ENCODE measurements at places on chromosomes 2 and 18.

- no peak for DNase-seq
Measured at GRCh38 chr2:196804381-196804780, 4.8 kb downstream of the C2orf66 start.

DNA sequence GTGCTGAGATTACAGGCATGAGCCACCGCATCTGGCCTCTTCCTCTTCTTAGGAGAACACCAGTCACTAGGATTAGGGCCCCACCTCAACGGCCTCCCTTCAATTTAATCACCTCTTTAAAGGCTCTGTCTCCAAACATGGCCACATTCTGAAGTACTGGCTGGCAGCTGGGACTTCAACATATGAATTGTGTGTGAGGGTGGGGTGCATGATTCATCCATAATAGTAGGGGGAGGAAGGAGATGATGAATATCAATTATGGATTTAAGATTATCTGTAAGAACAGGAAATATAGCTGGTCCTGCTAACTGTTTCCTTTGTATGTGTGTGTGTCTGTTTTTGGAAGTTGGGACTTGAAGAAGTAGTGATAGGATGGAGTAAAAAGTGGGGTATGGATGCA is 14.7 kb upstream of the EPG5 start:
- no peak for DNase-seq

GRCh38 chr2:98577313-98577712 is 31.0 kb downstream of the COA5 start:
- DNase-seq: no peak

GRCh38 chr18:34562252-34562870 is 147.7 kb upstream of the DTNA start:
- DNase-seq: no peak

GRCh38 chr2:37020212-37020886 is 54.0 kb upstream of the STRN start:
- no peak for DNase-seq

DNA sequence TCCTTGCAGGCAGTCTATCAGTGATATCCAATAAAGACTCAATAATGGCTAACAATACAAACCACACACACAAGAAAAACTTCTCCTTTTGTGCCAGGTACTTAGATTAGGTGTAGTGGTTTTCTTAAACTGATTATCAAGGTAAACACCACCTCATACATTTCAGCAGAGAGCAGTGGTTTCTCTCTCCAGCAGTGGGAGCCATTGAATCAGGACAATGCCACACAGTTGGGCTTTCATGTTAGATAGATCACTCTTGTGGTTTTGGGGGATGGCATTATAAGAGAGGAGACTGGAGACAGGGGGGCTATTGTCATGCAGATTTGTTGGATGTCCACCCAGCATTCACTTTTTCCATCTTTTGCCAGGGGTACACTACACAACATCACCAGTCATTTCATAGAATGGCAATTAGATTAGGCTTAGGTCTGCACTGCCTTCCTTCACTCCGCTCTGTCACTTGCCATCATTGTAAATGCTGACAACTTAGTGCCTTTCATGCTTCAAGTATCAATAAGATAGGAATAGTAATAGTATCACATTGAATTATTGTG is 13.6 kb upstream of the IRS1 start:
- DNase-seq: no peak

- DNase-seq: peak; percentile 65
Measured at GRCh38 chr2:237895544-237896506, 36.4 kb downstream of the RAMP1 start.

DNA sequence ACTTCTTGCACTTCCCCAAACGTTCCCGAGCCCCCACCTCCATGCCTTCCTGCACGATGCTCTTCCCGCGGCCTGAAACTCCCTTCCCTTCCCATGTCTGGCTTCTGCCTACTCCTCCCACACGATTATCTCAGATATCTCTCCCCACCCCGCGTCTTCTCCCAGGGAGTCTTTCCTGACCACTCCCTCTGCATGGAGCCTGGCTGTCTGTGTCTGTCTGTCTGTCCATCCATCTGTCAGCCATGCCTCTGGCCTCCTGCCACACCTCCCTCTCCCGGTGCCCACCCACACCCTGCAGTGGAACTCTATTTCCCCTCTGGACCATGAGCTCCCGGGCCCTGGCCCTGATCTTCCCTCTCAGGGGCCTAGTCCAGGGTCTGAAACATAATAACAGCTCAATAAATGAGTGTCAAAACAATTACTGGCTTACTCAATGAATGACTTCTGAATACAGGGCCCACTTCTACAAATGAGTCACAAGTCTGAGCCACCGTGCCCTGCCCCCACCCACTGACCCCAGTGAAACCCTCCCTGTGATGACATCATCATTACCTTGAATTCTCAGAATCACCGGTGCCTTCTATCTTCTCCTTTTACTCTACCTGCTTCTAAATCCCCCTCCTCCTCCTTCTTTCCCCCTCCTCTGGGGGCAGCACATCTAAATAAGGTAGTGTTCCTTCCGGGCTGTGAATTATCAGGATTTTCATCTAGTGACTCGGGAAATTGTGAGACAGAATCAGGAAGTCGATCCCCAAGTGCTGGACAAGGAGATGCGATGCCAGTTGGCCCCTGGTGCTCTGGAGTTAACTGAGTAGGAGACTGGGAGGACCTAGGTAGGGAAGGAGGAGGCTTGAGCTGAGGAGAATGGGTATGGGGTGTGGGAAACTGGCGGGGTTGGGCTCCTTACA is 46.1 kb upstream of the PLB1 start:
- no peak for DNase-seq

DNA sequence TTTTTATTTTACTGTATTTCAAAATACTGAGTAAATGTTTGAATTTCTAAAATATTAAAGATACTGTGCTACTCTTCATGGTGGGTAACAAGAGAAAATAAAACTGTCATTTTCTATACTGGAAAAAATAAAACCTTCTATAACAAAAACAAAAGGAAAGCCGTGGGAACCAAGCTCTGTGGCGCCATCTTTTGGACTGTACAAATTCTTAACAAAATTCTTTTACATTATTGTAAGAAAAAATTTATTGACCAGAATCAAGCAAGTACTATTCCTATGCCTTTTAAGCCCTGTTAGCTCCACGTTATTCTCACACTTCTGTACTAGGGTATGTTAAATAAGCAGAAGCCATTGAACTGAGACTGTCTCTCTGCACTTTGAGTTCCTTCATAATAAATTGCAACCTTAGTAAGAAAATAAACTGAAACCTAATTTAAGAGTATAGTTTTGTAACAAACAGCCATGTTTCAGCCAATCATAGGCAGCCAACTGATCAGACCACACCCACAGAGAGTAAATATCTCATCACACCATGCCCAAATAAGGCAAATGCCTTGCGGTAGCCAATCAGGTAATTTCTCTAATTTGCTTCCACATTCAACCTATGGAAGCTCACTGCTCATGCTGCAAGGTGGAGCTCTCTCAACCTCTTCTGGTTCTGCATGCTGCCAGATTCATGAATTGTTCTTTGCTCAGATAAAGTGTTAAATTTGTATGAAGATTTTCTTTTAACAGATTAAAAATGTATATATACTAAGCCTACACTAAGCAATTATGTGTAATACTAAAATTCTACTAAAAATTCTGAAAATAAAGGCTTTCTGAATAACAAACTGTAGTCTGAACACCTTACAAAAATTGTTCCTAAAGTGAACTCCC is 42.2 kb downstream of the HIBCH start:
- DNase-seq: peak; percentile 21

DNA sequence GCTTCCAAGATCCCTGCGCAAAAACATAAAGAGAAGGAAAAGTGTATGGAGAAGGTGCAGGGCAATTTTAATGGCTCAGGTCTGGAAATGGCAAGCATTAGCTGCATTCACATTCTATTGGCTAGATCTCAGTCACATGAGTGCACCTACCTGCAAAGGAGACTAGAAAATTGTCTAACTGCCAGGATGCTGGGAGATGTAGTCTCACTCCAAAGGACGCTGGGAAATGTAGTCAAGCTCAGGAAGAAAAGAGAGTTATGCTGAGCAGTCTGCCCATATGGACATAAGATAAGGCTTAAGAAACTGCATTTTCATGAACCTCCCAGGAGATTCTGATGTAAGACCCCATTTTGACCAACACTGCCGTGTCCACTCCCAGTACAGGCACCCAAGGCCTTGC is 9.5 kb upstream of the KLHL29 start:
- peak; percentile 87 for DNase-seq

DNA sequence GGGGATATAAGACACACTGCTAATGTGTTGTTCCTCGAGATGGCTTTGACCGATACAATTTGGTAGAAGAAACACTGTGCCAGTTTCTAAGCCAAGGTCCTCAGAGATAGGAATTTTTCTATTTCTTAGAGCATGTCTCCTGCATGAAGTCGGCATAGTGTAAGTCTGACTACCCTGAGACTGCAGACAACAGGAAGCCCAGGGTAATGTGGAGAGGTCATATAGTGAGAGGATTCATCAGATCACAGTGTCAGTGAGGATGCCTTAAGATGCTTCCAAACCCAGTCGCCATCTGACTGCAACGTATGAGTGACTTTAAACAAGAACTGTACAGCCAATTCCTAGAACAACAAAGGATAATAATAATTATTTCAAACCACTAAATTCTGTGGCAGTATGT is 818.3 kb upstream of the GYPC start:
- DNase-seq: no peak

DNA sequence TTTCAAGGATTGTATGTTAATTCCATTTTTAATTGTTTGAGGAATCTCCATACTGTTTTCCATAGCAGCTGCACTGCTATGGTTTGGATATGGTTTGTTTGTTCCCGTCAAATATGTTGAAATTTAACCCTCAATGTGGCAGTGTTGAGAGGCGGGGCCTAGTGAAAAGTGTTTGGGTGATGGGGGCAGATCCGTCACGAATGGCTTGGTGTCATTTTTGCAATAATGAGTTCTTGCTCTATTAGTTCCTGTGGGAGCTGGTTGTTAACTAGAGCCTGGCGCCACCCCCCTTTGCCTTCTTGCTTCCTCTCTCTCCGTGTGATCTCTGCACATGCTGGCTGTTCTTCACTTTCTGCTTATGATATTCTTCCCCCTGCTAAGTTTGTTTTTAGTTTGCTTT is 71.4 kb upstream of the LDLRAD4 start:
- DNase-seq: peak; percentile 78

DNA sequence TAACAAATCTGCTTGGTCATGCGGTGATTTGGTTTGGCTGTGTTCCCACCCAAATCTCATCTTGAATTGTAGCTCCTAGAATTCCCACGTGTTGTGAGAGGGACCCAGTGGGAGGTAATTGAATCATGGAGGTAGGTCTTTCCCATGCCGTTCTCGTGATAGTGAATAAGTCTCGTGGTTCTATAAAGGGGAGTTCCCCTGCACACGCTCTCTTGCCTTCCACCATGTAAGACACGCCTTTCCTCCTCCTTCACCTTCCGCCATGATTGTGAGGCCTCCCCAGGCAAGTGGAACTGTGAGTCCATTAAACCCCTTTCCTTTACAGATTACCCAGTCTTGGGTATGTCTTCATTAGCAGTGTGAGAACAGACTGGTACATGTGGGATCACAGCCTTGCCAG is 36.7 kb downstream of the TRABD2A start:
- no peak for DNase-seq

DNA sequence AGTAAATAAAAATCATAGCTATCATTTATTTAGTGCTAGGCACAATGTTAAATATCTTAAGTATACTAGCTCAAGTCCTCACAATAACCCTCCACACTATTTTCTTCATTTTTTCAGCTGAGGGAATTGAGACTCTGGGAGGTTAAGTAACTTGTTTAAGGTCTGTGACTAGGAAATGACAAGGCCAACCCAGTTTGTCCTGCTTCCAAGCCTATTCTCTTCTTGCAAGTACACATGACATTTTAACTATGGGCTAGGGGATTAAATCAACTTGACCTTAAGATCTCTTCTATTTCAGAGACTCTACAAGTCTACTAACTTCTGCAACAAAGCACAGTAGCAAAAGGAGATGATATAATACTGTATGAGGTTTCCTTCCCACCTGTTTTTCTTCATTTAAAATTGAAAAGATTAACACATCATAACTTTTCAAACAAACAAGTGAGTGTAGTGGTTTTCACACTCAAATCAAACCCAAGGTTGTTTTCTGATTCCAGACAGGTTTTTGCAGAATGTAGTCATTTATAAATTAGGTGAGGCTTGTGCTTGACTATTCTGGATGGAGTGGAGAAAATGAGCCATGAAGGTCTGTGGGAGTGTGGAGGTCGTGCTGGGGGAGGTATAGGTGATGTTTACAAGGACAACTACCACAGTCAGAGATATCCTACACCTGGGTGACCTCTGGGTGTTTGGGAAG is 57.0 kb downstream of the CD28 start:
- no peak for DNase-seq

GRCh38 chr2:108918156-108918874 is 70.7 kb downstream of the EDAR start:
- no peak for DNase-seq

GRCh38 chr18:44715245-44715644 is 34.6 kb downstream of the SETBP1 start:
- DNase-seq: peak; percentile 22

- DNase-seq: no peak
Measured at GRCh38 chr2:26025509-26025908, 8.4 kb upstream of the RAB10 start.

GRCh38 chr2:118350621-118351020 is 262.4 kb downstream of the INSIG2 start:
- no peak for DNase-seq

DNA sequence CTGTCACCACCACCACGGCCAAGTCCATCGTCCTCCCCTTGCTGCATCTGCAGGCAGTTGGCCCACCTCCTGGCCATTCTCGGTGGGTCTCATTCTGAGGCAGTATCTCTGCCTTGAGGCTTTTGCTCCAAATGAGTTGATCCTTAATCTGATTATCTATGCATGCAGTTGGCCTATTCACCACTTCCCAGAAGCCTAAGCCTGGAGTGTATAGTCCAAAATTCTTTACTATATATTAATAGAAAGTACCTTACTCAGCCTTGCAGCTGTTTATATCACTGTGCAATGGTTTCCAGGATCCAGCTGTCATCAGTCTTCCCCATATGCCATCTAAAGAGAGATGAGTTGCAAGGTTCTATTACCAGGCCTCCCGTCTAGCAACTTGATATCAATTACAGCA is 292.4 kb downstream of the SS18 start:
- DNase-seq: peak; percentile 63

DNA sequence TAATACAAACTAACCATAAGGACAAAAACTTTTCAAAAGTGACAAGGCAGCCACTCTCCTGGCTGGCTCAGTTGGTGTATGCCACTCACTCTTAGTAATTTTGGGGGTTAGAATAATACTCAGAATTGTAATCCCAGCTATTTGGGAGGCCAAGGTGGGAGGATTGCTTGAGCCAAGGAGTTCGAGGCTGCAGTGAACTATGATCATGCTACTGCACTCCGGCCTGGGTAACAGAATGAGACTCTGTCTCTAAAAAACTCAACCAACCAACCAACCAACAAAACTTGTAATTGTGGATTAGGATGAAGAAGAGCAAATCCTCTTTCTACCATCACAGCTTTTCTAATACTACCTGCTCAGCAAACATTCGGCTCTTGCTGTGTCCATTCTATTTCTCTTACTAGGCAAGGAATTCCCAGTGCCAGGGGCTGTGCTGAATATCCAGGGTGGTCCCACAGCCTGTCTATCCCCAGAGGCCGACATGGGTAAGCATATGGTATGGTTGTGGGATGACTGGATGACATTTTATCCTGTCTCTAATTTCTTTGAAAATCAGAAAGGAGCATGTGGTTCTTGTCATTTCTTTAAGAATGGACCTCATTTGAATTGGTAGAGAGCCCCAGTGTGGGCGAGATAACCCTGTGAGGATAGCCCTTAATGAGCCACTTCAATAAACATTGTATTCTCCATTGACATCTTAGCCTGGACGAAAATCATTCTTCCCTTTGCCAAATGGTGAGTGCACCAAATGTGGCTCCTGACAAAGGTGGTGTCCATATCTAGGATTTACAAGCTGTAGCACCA is 220.1 kb downstream of the MYCN start:
- DNase-seq: no peak

Measured in NCI-H2171 treated with DMSO at 0.1 percent for 48 hours (cell line).